Heart left ventricle (tissue), 16 donors: ENCODE measurements at places on chromosomes 5 and 9. TPM values are rescaled to one million over a fixed set of nuclear protein-coding genes. Genes with fewer than 3 reads are reported as not detected.

DNA sequence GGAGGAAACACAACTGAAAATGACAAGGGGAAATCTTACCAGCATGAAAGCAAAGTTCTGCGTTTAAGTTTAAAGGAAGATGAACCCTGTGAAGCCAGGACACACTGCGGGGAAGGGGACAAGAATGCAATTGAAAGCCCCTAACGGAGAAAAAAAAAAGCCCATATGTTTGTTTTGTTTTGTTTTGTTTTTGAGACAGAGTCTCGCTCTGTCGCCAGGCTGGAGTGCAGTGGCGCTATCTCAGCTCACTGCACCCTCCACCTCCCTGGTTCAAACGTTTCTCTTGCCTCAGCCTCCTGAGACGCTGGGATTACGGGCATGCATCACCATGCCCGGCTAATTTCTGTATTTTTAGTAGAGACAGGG is 2.9 kb downstream of the STK10 start:
- no peaks in the 10 kb centered on the region for H3K27me3 ChIP-seq
- no peaks in the 10 kb centered on the region for H3K36me3 ChIP-seq
- no peak for DNase-seq
- no peak overlapping the region for H3K4me3 ChIP-seq

DNA sequence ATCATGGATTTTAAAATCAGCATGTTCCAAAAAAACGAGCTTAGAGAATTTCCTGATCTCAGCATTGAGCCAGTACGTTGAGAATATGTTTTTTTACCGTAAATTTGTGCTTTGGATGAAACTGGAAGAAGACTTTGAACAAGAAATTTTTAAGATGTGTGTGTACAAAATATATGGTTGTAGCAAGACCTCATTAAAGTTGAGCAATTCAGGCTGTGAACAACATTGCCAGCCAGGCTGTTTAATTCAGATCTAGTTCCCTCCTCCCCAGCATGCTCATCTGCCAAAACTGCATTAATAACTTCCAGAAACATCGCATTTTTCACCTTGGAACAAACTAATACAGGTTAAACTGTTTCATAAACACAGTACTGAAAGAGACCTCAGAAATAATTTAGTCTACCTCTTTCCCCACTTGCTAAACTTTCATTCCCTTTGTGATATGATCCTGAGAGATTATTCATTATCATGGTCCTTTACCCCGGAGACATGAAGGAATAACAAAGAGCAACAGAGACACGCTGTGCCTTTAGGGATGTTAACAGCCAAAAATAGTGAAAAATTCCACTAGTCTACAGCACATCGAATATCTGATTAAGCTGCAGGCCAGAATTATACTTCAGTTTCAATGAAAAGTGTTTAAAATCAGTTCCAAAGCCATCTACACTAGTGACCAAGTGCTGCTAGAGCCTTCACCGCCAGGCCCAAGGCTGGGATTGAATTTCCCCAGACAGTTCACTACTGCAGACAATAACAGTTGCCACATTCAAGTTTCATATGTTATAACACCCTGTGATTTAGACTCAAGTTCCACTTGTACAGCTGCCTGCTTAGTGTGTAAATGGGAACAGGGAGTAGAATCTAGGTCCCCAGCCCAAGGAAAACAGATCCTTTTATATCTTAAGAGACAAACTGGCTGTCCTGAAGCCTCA is 89.6 kb downstream of the EFNA5 start:
- no peaks in the 10 kb centered on the region for H3K4me1 ChIP-seq
- no peaks in the 10 kb centered on the region for H3K36me3 ChIP-seq
- H3K27me3 ChIP-seq: no peaks in the 10 kb centered on the region
- H3K27ac ChIP-seq: no peak overlapping the region
- no peak overlapping the region for H3K4me3 ChIP-seq

DNA sequence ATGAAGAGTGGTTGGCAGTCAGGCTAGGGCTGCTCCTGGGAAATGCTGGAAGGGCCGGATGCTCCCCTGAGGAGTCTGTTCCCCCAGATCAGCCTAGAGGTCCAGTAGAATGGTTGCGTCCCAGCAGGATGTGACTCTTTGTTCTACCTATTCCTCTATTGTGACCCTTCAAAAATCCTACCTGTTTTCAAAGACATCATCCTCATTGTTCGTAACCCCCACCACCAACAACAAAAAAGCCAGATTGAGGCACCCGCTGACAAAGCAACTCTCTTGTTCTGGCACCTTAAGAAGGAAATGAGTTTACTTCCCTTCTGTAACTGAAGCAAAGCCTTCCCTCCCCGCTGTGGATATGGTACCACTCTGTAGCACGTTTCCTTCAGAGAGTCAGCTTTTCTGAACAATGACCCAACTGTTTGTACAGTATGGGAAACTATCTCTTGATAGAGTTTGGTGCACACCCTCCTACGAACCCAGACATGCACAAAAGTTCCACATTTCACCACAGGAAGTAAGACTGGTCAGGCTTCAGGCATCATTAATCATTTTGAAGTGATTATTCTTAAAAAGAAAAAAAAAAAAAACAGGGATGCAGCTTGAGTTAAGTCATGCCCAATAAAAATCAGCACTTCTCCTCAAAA is 207.2 kb downstream of the ENC1 start:
- no peaks in the 10 kb centered on the region for H3K36me3 ChIP-seq
- H3K27me3 ChIP-seq: no peaks in the 10 kb centered on the region
- peak overlapping the region; percentile 32 for H3K27ac ChIP-seq
- DNase-seq: no peak
- peaks cover 13% of the 10 kb centered on the region for H3K4me1 ChIP-seq

DNA sequence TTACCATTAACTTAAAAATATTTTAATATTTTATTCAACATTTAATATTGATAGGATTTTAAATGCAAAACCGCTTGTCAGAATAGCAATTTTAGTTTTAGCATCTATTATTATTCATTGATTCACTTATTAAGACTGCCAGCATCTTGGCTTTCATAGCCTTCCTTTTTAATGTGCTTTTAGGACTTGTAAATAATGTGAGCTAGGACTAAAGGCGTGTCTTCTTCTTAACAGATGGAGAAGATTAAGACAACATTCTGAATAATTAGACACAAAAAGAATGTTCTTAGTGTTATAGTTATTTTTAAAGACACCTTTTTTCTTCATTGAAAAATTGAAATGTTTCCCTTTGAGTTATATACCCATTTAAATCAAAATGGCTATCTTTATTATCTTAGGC is 6.9 kb downstream of the IL31RA start:
- H3K36me3 ChIP-seq: no peaks in the 10 kb centered on the region
- no peaks in the 10 kb centered on the region for H3K27me3 ChIP-seq
- H3K4me3 ChIP-seq: no peak overlapping the region
- H3K4me1 ChIP-seq: peaks cover 7% of the 10 kb centered on the region

- H3K27me3 ChIP-seq: peaks cover 12% of the 10 kb centered on the region
- DNase-seq: peak; percentile 23
- peak within 1 kb of the TSS; percentile 58 for H3K4me3 ChIP-seq
- H3K36me3 ChIP-seq: no peaks in the 10 kb centered on the region
Observed at GRCh38 chr5:35230038-35230611, at the start of gene PRLR. TSS of gene PRLR (minus strand) at chr5:35230487. CDS start at chr5:35089620, 140,867 bp downstream.

DNA sequence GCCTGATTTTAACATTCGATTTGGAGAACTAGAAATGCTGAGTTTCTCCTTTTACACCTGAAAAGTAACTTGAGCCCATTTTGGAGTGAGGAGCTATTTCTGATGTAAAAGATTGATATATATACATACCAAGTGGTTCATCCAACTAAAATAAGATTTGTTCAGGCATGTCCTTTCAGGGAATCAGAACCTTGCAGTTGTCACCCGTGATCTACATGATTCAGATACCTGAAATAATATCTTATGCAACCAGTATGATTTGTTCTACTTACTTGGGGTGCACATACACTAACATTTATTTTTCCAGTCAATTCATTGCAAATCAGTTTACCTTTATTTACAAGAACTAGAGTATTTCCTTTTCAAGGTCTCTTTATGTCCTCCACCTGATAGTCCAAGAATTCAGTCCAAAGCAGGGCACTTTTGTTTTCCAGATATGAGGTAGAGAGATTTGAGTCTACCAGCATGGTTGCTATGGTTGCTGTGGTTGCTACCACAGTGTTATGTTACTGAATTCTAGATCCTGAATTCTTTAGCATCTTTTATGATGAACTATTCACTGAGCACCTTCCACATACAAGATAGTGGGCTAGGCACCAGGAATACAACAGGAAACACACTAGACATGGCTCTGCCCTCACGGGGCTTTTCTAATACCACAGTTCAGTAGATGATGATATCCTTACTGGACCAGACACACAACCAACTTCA is 49.3 kb downstream of the CCL28 start:
- DNase-seq: no peak
- H3K27me3 ChIP-seq: peaks cover 6% of the 10 kb centered on the region
- no peak overlapping the region for H3K27ac ChIP-seq
- no peaks in the 10 kb centered on the region for H3K4me1 ChIP-seq
- no peak overlapping the region for H3K4me3 ChIP-seq
- no peaks in the 10 kb centered on the region for H3K36me3 ChIP-seq

GRCh38 chr9:94901019-94901363 is 174.5 kb downstream of the AOPEP start:
- peak overlapping the region; percentile 4 for H3K27ac ChIP-seq
- H3K4me1 ChIP-seq: no peaks in the 10 kb centered on the region
- H3K36me3 ChIP-seq: no peaks in the 10 kb centered on the region
- no peaks in the 10 kb centered on the region for H3K27me3 ChIP-seq
- no peak for DNase-seq
- H3K4me3 ChIP-seq: no peak overlapping the region

IL17B gene
- not detected for total RNA-seq

PTPRD gene
- total RNA-seq: 11.0 TPM

PRSS3 gene
- 0.89 TPM for total RNA-seq

CCL21 gene
- 32.0 TPM for total RNA-seq

MELK gene
- total RNA-seq: 0.31 TPM

TEX10 gene
- total RNA-seq: 9.9 TPM
